ENCODE measurements at places on chromosomes 5 and 9.

DNA sequence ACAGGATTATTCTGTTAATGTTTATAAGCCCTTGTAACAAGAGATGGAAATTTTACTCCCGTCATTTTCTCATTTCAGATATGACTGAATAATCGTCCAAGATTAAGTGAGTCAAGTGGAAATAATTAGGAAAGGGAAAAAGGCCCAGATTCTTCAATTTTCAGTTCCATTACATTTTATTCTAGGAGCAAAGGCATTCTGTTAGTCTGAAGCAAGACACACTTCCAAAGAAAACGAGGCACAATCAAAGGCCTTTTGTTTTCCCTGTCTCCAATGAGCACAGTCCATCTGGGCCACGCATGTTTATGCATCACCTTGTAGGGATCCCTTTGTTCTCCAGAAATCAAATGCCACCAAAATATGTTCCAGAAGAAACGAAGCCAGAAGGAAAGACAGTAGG, 382.9 kb upstream of the RFX3 start:
- DNase-seq, result no peak

DNA sequence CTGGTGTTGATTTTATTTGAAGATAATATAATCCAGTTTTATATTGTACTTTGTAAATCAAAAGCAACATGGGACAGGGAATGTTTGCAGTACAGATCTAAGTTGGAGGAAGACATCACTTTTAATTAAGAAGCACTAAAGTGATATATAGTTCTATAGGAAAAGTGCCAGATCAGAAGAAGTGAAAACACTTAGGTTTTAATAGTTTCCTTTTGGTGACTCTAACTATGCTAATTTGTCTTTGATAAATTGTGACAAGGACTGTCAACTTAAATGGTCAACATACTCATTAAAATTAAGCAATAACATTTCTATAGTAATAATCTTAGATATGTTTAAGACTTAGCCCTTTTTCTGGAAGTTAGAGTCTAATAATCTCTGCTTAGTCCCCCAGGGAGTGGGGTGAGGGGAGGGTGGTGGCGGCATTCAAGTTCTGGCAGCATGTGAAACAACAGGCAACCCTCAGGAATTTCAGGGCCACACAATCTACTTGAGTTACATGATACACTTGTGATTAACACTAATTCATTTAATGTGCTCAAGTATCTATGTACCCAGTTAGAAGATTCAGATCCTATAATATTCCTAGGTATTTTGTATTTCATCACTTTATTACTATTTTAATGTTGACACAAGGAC, 1026.5 kb downstream of the NR2F1-AS1 start:
- no peak for DNase-seq

GRCh38 chr5:142977363-142978051, 207.3 kb downstream of the ARHGAP26 start:
- no peak for DNase-seq

GRCh38 chr9:131496844-131497405, 5.8 kb upstream of the POMT1 start:
- DNase-seq, result no peak

- no peak for DNase-seq
Observed at GRCh38 chr5:26012078-26012477, 1026.3 kb downstream of the CDH9 start.

DNA sequence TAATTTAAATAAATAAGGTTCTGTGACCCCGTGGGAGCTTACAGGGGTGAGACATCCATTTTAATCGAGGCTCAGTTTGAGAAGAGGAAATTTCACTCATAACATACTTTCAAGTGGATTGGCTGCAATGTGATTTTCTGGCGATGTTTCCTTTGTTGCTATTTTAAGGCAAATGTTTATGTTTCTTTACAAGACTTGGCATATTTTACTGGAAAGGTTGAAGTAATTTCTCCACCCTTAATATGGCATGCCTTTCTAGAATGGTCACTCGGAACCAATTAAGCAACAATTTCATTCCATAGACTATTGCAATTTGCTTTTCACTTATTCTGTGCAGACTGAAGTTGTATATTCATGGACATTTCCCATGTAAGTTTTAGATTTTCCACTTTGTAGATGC, 438.0 kb upstream of the WWC1 start:
- DNase-seq, result no peak

GRCh38 chr5:90379652-90380051, 29.9 kb downstream of the CETN3 start:
- DNase-seq, result no peak

- DNase-seq, result no peak
Observed at GRCh38 chr5:36417221-36417620, 115.5 kb upstream of the RANBP3L start.

- no peak for DNase-seq
Observed at GRCh38 chr9:79396168-79396567, 175.6 kb upstream of the TLE4 start.

DNA sequence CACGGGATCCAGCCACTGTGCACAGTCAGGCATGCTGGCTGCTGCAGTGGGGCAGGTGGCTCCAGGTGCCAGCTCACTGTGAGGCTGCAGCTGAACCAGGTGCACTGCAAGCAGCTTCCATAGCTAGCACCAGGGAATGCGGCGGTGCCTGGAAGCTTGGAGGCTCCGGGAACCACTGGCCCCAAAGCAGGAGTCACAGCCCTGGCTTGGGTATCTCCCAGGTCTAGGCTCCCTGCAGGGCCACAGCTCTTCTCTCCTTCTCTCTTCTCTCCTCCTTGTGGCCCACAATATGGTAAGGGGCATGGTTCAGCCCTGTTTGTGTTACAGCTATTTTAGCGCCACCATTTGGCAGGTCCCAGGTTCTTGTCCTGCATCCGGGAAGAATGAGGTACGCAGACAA, 6.7 kb upstream of the MTMR12 start:
- DNase-seq, result no peak

- DNase-seq, result no peak
Observed at GRCh38 chr5:145495196-145495595, 339.9 kb downstream of the PRELID2 start.
